Large intestine (tissue), 12 donors: ENCODE measurements at places on chromosomes 4 and X. TPM values are rescaled to one million over a fixed set of nuclear protein-coding genes. Genes with fewer than 3 reads are reported as not detected.
A peak's percentile ranks its signal among the peaks of the same experiment; 100 is the strongest.

DNA sequence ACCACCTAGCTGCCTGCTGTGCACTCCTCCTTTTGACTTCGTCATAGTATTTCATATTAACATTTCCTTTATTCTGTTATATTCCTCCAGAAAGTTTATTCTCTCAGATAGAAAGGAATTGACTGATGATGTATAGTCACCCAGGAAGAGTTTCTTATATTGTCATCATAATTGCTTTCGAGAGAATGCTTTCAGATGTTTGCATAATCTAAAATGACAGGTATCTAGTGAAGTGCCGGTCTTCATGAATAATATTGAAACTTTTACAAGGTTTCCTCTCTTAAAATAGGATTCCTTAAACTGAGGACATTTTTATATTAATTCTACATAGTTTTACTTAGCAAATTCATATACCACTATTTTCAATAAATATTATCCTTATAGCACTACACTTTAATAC lies 10.1 kb downstream of the SEC24D start:
- DNase-seq, result no peak

DNAAF6 gene
- not detected for polyA plus RNA-seq

DNA sequence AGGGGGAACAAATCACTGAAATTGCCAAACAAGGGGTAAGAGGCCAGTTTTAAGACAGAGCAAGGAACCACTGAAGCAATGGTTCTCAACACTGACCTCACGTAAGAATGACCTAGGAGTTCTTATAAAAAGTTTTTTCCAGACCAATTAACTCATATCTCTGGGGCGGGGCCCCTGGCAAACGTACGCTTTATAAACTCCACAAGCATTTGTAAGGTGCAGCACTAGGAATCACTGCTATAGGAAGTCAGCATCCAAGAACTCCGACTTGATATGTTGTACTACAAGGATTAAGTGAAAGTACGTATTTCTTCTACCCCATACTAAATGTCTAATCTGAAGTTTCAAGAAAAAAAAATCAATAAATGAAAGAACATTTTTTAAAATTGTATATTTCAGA lies 269.9 kb downstream of the RCHY1 start:
- DNase-seq, result no peak

TMPRSS11A gene
- 0.04 TPM for polyA plus RNA-seq

GRCh38 chr4:139511320-139511719 lies 44.7 kb downstream of the SETD7 start:
- DNase-seq, result no peak

MTNR1A gene
- 0.48 TPM for polyA plus RNA-seq

GRCh38 chr4:128670513-128670912 lies 139.0 kb upstream of the JADE1 start:
- peak; percentile 89 for DNase-seq

FAM149A gene
- 11.8 TPM for polyA plus RNA-seq

DNA sequence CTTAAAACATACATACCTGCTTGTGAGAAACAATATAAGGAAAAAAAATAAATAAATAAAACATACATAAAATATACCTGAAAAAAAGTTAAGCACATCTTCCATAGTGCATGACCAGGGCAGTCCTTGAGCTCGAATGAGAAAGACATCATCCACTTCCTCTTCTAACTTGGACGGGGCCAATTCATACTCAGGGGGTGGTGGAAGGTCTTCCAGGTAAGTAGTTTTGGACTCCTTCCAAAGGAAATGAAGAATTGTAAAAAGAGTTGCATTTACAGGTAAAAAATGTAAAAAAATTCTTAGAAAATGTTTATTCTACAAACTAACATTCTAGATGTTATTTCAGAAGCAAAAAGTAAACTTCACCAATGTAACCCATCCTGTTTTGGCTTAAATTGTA lies 3.6 kb downstream of the GRSF1 start:
- DNase-seq, result no peak

GRCh38 chr4:99071159-99071558 lies 17.4 kb downstream of the ADH5 start:
- DNase-seq, result no peak

- DNase-seq, result no peak
Observed at GRCh38 chr4:121227341-121227792, 63.2 kb upstream of the TNIP3 start.

- no peak for DNase-seq
Observed at GRCh38 chr4:98434816-98435215, 173.6 kb downstream of the RAP1GDS1 start.

GRCh38 chr4:47031751-47032404 lies 511 bp downstream of the GABRB1 start:
- DNase-seq, result no peak

DNA sequence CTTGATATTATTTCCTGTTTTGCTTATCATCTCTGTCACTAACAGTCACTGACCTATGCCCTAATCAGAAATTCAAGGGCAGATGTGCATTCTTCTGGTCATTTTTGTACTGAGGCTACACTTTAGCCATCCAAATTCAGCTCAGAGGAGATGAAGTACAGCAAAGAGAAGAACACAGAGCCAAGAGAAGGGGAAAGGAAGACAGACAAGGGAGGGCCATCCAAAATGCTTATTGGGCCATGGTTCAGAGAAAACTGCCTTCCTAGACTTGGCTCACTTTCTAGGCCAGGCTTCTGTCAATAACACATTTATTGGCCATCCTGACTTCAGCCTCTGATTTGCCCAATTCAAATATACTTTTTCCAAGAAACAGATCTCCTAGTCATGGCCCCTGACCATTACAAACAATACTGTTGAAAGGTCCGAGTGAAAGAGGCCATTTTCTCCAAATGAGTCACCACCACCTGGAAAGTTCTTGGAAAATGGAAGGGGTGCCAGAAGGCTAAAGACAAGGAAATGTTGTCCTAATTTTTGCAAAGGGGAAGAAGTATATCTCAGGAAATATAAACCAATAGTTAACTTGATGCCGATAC lies 56.4 kb downstream of the DCX start:
- DNase-seq, result no peak

- DNase-seq, result no peak
Observed at GRCh38 chr4:98514741-98515469, 143.5 kb downstream of the TSPAN5 start.

- DNase-seq, result no peak
Observed at GRCh38 chrX:130393451-130394074, 8.1 kb upstream of the GPR119 start.

DKC1 gene
- polyA plus RNA-seq, result 55.9 TPM

CLTRN gene
- polyA plus RNA-seq, result 1.6 TPM

- no peak for DNase-seq
Observed at GRCh38 chr4:112279882-112280315, 5.8 kb downstream of the TIFA start.

IL13RA2 gene
- polyA plus RNA-seq, result 0.27 TPM

PCDH7 gene
- polyA plus RNA-seq, result 9.3 TPM

- DNase-seq, result no peak
Observed at GRCh38 chrX:135416546-135416945, 5.2 kb upstream of the SMIM10L2A start.

DNA sequence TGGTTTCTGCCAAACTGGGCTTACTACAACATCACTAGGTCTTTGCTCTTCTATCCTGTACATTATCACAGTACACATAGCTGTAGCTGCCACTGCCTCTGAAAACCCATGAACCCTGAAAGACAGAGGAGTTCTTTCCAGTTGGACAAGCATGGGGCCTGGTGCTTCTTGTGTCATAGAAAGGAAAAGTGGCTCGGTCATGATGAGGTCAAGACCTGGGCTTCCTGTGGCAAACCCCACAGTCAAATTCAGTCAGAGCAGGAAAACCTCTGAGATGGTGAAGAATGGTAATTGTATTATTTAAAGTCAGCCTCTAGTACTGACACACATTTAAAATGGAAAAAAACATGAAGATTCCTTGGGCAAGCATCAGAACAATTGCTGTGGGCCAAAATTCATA lies 133.3 kb upstream of the PRPS2 start:
- no peak for DNase-seq

SORBS2 gene
- polyA plus RNA-seq, result 34.4 TPM

DNA sequence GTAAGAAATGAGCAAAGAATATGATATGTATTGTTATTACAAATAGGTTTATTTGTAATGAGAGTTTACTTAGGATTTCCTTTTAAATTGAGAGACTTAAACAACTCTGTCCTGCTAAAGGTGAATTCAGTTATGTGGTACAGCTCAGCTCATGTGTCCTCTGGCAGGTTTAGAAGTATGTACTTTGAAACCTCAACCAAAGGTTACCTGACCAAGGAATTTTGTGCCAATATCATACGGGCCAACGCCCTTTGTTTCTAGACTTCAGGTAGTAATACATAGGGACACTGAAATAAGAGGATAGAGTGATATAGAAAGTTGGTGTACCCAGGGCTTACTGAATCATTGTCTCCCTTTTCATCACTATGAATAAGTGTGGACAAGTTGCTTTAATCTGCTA lies 25.7 kb downstream of the SLAIN2 start:
- peak; percentile 31 for DNase-seq

TRIM75 gene
- 0.04 TPM for polyA plus RNA-seq

DNA sequence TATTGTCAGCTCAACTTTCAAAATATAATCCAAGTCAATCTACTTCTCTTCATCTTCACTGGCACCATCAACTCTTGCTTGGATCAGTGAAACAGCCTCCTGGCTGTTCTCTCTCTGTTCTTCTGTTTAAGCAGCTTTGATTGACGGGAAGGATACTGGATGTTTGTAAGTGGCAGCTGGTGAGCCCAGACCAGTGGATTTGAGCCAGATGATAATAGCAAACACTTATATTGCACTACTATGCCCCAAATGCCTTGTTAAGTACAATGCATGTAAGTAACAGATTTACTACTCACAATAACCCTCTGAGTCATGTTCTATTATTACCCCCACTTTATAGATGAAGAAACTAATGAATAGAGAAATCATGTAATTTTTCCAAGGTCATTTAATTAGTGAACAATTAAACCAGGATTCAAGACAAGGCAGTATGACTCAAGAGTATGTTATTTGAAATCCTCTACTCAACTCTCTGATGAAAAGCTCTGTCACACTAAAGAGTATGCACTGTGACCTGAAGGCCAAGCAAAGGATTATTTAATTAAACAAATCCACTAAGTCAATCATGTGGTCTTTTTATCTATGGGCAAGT lies 44.8 kb downstream of the SPANXN3 start:
- peak; percentile 8 for DNase-seq

CLNK gene
- 0.52 TPM for polyA plus RNA-seq

DNA sequence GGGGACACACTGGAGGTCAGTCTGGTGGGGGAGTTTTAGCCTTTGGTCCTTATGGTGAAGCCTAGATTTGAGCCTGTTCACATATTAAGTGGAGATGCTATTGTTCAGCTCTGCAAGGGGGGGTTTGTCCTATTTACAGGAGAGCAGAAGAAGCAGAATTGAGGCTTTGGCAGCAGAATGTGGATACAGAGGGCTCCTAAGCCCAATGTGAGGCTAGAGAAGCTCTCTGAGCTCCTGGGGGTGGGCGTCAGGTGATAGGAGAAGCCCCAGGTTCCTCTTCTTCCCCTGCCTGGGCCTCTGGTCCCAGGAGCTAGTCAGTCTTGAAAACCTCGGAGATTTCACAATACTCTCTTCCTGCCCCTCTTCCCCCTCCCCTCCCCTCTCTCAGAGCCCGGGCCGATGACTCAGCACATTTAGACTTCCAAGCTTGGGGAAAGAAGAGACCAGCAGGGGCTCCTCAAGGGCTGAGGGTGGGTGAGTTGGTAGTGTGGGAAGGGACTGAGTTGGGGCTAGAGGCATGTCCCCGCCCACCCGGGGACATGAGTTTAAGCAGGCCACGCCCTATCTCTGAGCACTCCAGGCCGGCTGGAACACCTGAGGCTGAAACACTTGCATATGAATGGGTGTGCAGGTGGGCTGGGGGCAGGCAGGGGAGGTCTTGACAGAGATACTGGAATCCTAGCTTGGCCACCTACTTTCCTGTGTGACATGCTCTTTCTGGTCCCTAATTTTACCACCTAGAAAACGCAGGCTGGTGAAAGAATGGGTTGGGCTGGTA lies 3.4 kb downstream of the TFE3 start:
- DNase-seq, result peak; percentile 78

GRCh38 chr4:183971929-183972490 lies 66.9 kb downstream of the STOX2 start:
- DNase-seq, result peak; percentile 17

GRCh38 chrX:135383249-135383648 lies 38.5 kb upstream of the SMIM10L2A start:
- no peak for DNase-seq

CYSLTR1 gene
- polyA plus RNA-seq, result 2.1 TPM

- DNase-seq, result no peak
Observed at GRCh38 chr4:37967736-37968135, 7.5 kb downstream of the PTTG2 start.

GRCh38 chr4:20351360-20352162 lies 99.9 kb downstream of the SLIT2 start:
- DNase-seq, result no peak

GRCh38 chr4:24322511-24322910 lies 261.8 kb downstream of the DHX15 start:
- DNase-seq, result no peak

- no peak for DNase-seq
Observed at GRCh38 chrX:27350476-27350875, 112.7 kb downstream of the PPP4R3C start.

PRDM8 gene
- polyA plus RNA-seq, result 3.0 TPM

DNA sequence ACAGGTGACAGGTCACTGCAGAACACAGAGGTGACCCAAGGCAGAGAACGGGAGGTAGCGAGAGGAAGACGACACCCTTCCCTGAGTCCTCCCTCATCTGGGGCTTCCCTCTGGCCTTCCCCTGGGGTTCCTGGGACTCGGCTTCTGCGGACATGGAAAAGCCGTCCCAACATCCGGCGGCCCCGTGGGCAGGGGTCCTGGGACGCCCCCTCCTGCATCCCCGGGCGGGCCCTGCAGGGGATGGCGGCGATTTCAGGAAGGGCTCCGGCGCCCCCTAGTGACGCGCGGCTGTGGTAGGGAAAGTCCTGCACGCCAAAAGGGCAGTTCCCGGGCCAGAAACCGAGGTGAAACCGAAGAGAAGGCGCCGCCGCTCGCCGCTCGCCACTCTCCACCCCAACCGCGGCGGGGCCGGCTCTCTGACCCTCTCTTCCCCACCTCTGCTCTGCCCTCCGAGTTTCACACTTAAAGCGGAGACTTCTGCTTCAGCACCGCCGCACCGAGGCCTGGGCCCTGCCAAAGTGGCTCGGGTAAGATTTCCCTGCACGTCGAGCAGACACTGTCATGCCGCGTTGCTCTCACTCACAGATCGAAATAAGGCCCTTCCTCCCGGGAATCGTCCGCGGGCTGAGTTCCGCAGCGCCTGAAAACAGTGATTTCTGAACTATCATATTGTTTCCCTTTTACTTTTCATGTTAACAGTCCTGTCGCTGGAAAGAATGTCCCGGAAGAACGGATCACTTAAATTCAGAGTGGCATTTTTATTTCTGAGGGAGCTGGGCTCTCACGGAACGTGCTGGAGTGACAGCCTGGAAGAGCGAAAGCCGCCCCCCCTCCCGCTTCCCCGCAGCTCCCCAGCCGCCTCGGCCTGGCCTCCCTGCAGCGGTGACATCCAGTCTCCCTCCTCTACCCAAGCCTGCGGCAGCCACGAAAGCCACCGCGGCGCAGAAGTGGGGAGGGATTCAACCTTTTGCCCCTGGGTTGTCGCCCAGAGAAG lies 110.6 kb downstream of the DCTD start:
- DNase-seq, result peak; percentile 77
